A673 (cell line): ENCODE measurements at places on chromosomes 2 and 18.

DNA sequence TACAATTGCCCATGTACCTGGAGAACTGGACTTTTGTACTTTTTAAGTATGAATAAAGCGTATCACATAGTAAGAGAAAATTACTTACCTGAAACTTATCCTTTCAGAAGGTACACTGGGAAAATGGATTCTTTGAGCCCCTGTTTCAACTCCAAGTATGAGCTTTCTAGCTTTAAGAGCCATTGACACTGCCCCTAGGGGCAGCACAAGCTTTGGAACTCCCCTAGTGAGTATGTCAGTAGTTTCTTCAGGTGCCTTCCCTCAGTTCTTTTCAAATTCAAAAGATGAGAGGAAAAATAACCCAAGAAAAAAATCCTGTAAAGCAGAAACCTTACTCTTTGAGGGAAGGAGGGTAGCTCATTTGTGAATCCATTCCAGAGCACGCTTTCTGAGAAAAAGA, 124.1 kb downstream of the MEMO1 start:
- no peaks in the 10 kb centered on the region for H3K36me3 ChIP-seq
- H3K4me1 ChIP-seq: peaks cover 17% of the 10 kb centered on the region
- H3K27ac ChIP-seq: no peak overlapping the region
- no peak overlapping the region for H3K4me3 ChIP-seq
- peak; percentile 26 for DNase-seq

- H3K27ac ChIP-seq: no peak overlapping the region
- DNase-seq: no peak
- no peaks in the 10 kb centered on the region for H3K36me3 ChIP-seq
- H3K4me1 ChIP-seq: no peaks in the 10 kb centered on the region
- H3K27me3 ChIP-seq: no peaks in the 10 kb centered on the region
Observed at GRCh38 chr2:48414980-48415835, 114.7 kb upstream of the STON1 start.

DNA sequence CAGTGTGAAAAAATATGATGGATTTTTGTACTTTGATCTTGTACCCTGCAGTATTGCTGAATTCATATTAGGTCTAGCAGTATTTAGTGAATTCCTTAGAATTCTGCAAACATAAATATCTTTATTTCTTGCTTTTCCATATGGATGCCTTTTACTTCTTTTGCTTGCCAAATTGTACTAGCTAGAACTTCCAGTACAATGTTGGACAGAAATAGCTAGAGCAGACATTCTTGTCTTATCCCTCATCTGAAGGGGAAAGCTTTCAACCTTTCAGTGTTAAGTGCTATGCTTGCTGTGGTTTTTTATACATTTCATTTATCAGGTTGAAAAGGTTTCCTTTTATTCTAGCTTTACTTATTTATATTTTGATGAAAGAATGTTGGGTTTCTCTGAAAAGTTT, 1321.9 kb upstream of the CHAC2 start:
- H3K27me3 ChIP-seq: no peaks in the 10 kb centered on the region
- no peak overlapping the region for H3K4me3 ChIP-seq

- H3K27me3 ChIP-seq: no peaks in the 10 kb centered on the region
- peak; percentile 93 for DNase-seq
- H3K36me3 ChIP-seq: no peaks in the 10 kb centered on the region
- no peak overlapping the region for H3K27ac ChIP-seq
- H3K4me1 ChIP-seq: peaks cover 8% of the 10 kb centered on the region
Observed at GRCh38 chr2:170022692-170023091, 155.3 kb upstream of the MYO3B start.

- no peaks in the 10 kb centered on the region for H3K4me1 ChIP-seq
- no peak overlapping the region for H3K27ac ChIP-seq
- H3K4me3 ChIP-seq: no peak overlapping the region
- no peak for DNase-seq
- H3K27me3 ChIP-seq: no peaks in the 10 kb centered on the region
- H3K36me3 ChIP-seq: no peaks in the 10 kb centered on the region
Observed at GRCh38 chr2:13686262-13686661, 946.3 kb upstream of the LRATD1 start.

GRCh38 chr18:44079606-44080005, 601.1 kb upstream of the SETBP1 start:
- peak; percentile 6 for DNase-seq
- no peaks in the 10 kb centered on the region for H3K4me1 ChIP-seq
- H3K36me3 ChIP-seq: no peaks in the 10 kb centered on the region
- no peaks in the 10 kb centered on the region for H3K27me3 ChIP-seq
- no peak overlapping the region for H3K4me3 ChIP-seq

DNA sequence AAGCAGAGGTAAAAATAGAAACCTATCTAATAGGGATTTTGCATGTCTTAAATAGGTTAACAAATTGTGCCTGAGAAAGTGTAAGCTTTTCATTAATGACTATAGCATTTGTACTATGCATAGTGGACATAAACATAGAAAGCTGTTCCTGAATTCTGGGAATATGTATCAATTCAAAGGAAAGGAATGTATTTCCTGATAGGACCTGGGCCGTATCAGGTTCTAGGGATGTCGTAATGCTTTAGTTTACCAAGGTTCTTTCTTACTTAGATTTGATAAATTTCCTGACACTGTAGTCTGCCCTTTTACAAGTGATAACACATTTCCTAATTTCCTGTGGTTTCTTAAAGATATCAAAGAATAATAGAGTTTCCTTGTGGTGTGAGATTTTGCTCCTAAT, 191.3 kb downstream of the CDH7 start:
- peak; percentile 21 for DNase-seq
- no peaks in the 10 kb centered on the region for H3K36me3 ChIP-seq
- H3K27ac ChIP-seq: no peak overlapping the region
- no peak overlapping the region for H3K4me3 ChIP-seq

GRCh38 chr18:11002796-11003195, 146.6 kb downstream of the PIEZO2 start:
- no peaks in the 10 kb centered on the region for H3K36me3 ChIP-seq
- peaks cover 7% of the 10 kb centered on the region for H3K27me3 ChIP-seq
- H3K27ac ChIP-seq: no peak overlapping the region
- DNase-seq: no peak
- no peaks in the 10 kb centered on the region for H3K4me1 ChIP-seq

DNA sequence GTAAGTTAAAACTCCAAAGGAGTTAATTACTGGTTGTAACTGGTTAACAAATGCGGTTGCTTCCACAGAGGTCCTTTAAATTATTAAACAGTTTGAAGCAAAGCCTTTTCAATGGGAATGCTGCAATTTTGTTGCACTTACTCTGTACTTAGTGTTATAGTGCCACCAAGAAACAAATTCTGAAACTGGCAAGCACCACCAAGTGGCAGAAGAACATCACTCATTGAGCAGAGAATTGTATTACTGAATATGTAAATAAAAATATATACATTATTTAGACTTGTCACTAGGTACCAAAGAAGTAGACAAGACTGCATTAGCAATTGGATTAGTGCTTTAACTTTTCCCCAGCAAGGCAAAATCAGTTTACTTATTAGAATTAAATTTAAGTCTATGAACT, 2.6 kb upstream of the TMEFF2 start:
- peaks cover 5% of the 10 kb centered on the region for H3K4me1 ChIP-seq
- peak; percentile 58 for DNase-seq
- no peaks in the 10 kb centered on the region for H3K27me3 ChIP-seq
- no peak overlapping the region for H3K27ac ChIP-seq

DNA sequence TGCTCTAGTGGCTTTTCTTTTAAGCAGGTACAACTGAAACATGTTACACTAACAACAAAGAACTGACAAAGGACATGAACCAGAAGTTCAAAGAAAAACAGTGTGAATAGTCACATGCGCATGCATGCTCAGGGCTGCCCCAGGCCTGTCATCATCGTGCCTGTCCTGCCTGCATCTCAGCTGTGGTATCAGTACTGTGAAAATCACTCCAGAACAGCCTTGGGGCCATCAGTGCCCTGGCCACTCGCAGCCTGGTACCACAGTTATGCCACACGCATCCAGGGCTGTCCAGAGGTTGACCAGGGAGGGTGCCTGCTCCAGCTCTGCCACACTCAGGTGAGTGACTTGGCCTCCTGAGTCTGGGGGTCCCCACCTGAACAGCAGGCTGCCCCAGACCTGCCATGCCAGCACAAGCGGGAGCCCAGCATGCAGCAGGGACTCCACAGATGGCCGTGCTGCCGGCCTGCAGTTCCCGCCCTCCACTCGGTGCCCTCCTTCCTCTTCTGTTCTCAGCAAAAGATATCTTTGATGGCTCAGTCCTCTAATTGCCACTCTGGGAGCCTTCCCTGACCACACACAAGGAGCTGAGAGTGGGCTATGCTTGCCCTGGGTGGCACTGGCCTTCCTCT, 12.3 kb downstream of the LIMS2 start:
- peaks cover 12% of the 10 kb centered on the region for H3K27me3 ChIP-seq
- DNase-seq: no peak
- no peak overlapping the region for H3K27ac ChIP-seq
- no peaks in the 10 kb centered on the region for H3K4me1 ChIP-seq

GRCh38 chr2:84041506-84041905, 417.6 kb downstream of the SUCLG1 start:
- H3K4me1 ChIP-seq: peaks cover 10% of the 10 kb centered on the region
- no peak overlapping the region for H3K27ac ChIP-seq
- no peaks in the 10 kb centered on the region for H3K36me3 ChIP-seq

GRCh38 chr18:36887114-36887513, 58.2 kb downstream of the KIAA1328 start:
- H3K4me3 ChIP-seq: no peak overlapping the region
- peaks cover 6% of the 10 kb centered on the region for H3K4me1 ChIP-seq
- H3K36me3 ChIP-seq: no peaks in the 10 kb centered on the region
- H3K27ac ChIP-seq: no peak overlapping the region
- no peak for DNase-seq

- no peaks in the 10 kb centered on the region for H3K36me3 ChIP-seq
- no peak overlapping the region for H3K27ac ChIP-seq
- peaks cover 18% of the 10 kb centered on the region for H3K4me1 ChIP-seq
Observed at GRCh38 chr2:215615803-215616174, 179.9 kb upstream of the FN1 start.

DNA sequence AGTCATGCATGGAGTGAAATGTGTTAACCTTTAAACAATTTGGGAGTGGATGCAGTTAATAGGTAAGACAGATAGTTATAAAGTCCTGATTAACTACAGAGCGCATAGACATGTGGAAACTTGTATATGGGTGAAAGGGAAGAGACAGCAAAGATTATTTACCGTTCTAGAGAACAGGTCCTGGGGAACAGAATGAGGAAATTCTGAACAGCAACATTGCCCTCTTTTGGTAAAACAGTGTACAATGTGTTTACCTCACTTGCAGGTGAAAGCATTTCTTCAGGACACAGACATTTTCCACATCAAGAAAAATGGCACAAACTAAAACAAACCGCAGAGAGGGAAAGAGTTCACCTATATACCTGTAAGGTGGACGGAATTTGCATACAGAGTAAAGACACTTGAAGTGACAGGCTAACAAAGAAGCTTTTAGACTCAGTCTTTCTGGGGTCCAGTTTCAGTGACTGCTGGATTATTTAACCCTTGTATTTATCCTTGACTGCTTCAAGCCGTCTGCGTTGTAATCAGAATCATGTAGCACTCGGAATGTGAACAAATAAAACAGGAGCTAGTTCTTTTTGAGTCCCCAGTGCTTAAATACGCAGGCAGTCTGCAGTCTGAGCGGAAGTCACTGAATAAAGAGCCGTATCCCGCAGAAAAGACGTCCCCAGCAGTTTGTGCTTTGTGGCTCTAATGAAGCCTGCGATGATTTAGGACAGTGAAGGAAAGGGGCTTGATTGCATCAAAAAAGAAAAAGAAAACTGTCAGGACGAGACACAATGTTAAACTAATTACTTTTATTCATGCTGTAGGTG, 364.8 kb upstream of the GALNT5 start:
- H3K36me3 ChIP-seq: no peaks in the 10 kb centered on the region
- peak overlapping the region; percentile 26 for H3K4me3 ChIP-seq
- DNase-seq: peak; percentile 61
- no peaks in the 10 kb centered on the region for H3K4me1 ChIP-seq
- H3K27me3 ChIP-seq: peaks cover 14% of the 10 kb centered on the region

- H3K36me3 ChIP-seq: no peaks in the 10 kb centered on the region
- peak; percentile 54 for DNase-seq
- no peak overlapping the region for H3K4me3 ChIP-seq
- no peaks in the 10 kb centered on the region for H3K27me3 ChIP-seq
- no peak overlapping the region for H3K27ac ChIP-seq
- no peaks in the 10 kb centered on the region for H3K4me1 ChIP-seq
Observed at GRCh38 chr2:230885463-230886130, 20.9 kb downstream of the ITM2C start.

DNA sequence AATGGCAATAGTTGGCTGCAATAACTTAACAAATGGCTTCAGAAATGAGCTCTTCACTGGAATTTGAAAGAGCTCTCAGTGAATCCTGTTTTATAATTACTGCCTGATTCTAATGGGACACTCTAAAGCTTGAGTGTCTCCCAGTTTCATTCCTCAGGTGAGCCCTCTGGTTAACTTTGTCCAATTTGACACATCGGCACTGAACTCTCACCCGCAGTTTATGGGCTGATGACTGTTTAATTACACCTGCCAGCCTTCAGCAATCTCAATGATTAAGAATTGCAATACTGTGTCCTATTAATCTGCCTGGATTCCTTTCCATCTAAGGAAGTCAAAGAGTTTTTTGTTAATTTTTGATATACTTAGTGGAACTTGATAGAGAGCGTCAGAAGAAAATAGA, 110.7 kb upstream of the NABP1 start:
- H3K27ac ChIP-seq: no peak overlapping the region
- no peaks in the 10 kb centered on the region for H3K27me3 ChIP-seq
- no peaks in the 10 kb centered on the region for H3K36me3 ChIP-seq
- H3K4me3 ChIP-seq: no peak overlapping the region

GRCh38 chr18:59359576-59359952, 499 bp upstream of the LMAN1 start:
- peak overlapping the region; percentile 97 for H3K4me3 ChIP-seq
- peaks cover 14% of the 10 kb centered on the region for H3K4me1 ChIP-seq
- no peak overlapping the region for H3K27ac ChIP-seq
- H3K27me3 ChIP-seq: peaks cover 3% of the 10 kb centered on the region
- H3K36me3 ChIP-seq: peaks cover 11% of the 10 kb centered on the region
- DNase-seq: no peak
